ENCODE measurements at places on chromosomes 7 and 10.

DNA sequence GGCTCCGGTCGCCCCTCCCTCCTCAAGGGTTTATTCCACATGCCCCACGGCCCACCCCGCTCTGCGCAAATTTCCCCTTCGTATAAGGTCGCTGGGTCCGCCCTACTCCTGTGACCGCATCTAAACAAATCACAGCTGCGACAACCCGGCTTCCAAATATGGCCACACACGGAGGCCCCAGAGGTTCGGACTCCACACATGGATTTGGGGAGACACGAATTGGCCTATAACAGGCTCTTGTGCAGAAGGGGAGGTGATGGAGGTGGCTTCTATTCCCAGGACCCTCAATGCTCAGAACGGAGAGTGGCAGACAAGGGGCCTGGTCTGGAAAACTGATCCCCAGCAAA, 90.1 kb downstream of the FOXL3 start:
- no peak for DNase-seq

DNA sequence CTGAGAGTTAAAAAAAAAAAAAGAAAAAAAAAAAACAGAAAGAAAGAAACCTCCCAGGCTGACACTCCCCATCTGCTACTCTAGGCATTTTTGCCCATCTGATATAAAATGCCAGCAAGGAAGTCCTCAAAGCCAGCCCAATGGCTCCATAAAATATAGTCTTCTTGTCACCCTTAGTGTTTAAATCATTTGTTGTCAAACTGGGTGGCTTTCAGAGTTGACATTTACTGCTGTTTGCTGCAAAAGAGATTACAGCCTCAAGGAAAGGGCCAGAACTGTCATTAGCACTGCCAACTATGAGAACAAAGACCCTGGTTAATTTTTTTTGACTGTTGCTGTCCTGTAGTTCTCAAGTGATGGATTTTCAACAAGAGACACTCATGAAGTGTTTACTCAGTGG, 86.5 kb downstream of the TRIL start:
- no peak for DNase-seq

GRCh38 chr7:1232623-1233332, at the start of gene UNCX:
Gene UNCX, plus strand, starts transcription at chr7:1232872. Its CDS starts 146 bp downstream, at chr7:1233018.
- no peak for DNase-seq

DNA sequence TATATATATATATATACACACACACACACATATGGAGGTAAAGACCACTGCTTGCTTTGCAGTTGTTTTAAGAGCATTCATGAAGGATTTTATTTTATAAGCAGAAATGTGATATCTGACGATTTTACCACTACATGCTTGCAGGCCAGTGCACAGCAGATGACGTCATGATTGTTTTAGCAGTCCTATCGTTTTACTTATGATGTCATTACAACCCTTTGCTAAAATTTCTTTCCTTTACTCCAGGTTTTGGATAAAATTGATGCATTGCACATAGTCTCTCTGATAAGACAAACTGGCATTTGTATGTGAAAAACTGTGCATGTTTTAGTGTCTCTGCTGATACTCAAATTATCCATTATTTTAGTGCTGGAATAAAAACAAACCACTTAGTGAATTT, 9.2 kb downstream of the EGFR start:
- no peak for DNase-seq

- no peak for DNase-seq
These were observed 51.8 kb upstream of the STEAP4 start for GRCh38 chr7:88358526-88358838.
